ENCODE measurements at places on chromosomes 6 and 20.

- no peak for DNase-seq
Measured at GRCh38 chr6:83370567-83370966, 60.3 kb downstream of the ME1 start.

DNA sequence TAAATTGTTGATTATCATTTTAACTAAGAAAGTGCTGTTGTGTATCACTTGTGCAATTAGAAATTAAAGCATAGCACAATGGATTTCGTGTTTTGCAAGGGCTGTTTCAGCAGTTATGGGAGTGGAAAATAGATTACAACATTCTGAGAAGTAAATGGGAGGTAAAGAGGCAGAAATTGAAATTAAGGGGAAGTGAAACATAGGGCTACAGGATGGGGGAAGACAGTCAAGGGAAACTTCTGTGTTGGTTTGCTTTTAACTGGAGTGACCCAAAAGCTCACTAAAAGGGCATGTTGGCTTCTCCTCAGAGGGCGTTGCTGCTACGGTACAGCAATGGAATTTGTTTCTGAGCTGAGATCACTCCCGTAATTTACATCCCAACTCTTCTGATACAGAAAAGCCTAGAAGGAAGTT, 147.5 kb downstream of the BCAS1 start:
- no peak for DNase-seq

- DNase-seq: peak; percentile 59
Measured at GRCh38 chr6:42929821-42930360, 611 bp downstream of the CNPY3 start.

DNA sequence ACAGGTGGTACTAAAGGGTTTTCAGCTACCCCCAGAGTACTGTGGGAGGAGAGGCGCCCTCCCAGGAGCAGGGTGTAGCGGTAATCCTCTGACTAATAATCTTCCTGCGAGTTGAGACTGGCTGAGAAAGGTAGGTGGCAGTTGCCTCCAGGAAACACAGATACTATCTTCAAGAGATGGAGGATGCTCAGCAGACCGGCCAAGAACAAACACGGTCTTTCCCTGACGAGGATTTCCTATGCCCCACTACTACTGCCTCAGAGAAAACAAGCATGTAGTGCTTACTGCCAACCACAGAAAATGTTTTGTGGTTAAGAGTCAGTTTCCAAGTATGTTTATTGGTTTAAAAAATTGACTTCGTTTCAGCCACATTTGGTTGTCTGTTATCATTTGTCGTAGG, 26.8 kb downstream of the C6orf89 start:
- peak; percentile 49 for DNase-seq

DNA sequence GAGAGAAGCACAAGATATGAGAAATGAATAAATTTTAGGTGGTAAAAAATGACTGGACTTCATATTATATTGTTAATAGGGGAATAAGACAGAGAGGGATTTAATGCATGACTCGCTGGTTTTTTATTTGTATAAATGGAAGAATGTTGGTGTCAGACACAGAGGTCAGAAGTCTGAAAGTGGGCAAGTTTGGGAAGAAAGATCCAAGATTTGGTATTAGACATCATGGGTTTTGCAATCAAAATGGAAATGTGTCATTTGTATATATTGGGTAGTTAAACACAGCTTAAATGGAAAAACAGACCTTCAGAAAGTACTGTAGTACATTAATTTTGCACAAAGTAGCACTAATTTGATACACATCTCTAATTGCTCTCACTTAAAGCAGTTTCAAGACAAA, 96.2 kb downstream of the EYA4 start:
- DNase-seq: no peak

- no peak for DNase-seq
Measured at GRCh38 chr20:4937407-4938319, 63.6 kb downstream of the SLC23A2 start.

All from activated T-cell treated with anti-CD3 and anti-CD28 coated beads for 24 hours (primary cell).